ENCODE measurements at places on chromosomes 6 and 20. TPM values are rescaled to one million over a fixed set of nuclear protein-coding genes. Genes with fewer than 3 reads are reported as not detected.

The PKIB gene
- 1.4 TPM for total RNA-seq

GRCh38 chr20:63202021-63202420, 13.9 kb downstream of the YTHDF1 start:
- no peaks in the 10 kb centered on the region for H3K27me3 ChIP-seq
- H3K36me3 ChIP-seq, result no peaks in the 10 kb centered on the region
- DNase-seq, result no peak

- H3K4me3 ChIP-seq, result no peak overlapping the region
- no peaks in the 10 kb centered on the region for H3K27me3 ChIP-seq
- no peak for DNase-seq
- no peaks in the 10 kb centered on the region for H3K36me3 ChIP-seq
- no peak overlapping the region for H3K27ac ChIP-seq
Observed at GRCh38 chr6:20200761-20201630, 11.3 kb downstream of the MBOAT1 start.

DNA sequence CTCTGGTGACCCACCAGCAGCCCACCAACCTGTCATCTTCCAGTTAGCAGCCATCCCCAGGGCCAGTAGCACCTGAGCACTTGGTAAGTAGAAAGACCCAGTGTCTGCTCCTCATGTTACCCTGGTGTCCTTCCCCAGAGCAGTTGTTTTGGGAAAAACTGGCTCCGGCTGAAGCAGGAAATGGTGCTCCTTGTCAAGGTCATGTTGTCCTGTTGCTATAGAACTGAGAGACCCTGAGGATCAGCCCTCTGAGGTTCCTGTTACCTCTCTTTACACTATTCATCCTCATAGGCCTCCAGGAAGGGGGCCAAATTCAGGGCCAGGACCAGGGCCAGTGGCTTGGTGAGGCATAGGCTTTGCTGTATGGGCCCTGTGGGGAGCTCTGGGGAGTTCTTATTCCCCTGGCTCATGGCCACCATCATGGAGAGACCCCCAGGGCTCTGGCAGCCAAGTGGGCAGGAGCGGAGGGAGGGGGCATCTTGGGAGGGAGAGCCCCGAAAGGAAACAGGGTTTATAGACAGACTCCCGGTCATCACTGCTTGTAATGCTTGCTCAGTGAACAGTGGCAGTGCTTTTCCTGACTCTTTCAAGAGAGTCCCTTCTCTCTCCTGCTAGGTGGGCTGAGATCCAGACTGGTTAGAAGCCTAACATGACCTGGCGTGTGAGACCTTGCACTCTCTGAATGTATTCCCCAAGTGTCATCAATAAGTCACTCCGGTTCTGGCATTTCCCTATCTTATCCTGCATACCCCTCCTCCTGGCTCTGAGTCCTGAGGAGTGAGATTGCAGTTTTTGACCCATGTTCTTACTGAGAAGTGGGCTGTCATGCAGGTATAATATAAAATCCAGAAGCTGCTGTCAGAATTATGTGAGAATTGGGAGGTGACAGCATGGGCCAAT, 50.7 kb downstream of the PPARD start:
- no peak overlapping the region for H3K27ac ChIP-seq
- H3K4me1 ChIP-seq, result peaks cover 24% of the 10 kb centered on the region
- DNase-seq, result no peak
- no peaks in the 10 kb centered on the region for H3K27me3 ChIP-seq

GRCh38 chr20:53959911-53960578, 110.3 kb downstream of the BCAS1 start:
- peaks cover 6% of the 10 kb centered on the region for H3K4me1 ChIP-seq
- no peak for DNase-seq
- H3K4me3 ChIP-seq, result no peak overlapping the region
- no peak overlapping the region for H3K27ac ChIP-seq

GRCh38 chr6:142551274-142551811, 249.5 kb downstream of the ADGRG6 start:
- no peaks in the 10 kb centered on the region for H3K36me3 ChIP-seq
- no peak overlapping the region for H3K4me3 ChIP-seq
- no peak for DNase-seq
- H3K27me3 ChIP-seq, result no peaks in the 10 kb centered on the region
- no peak overlapping the region for H3K27ac ChIP-seq
